ENCODE measurements at places on chromosomes 5 and 9. TPM values are rescaled to one million over a fixed set of nuclear protein-coding genes. Genes with fewer than 3 reads are reported as not detected.

GRCh38 chr5:6710551-6711318 lies 2.5 kb upstream of the TENT4A start:
- H3K4me1 ChIP-seq = peaks cover 15% of the 10 kb centered on the region
- H3K4me3 ChIP-seq = no peak overlapping the region
- DNase-seq = no peak
- H3K27ac ChIP-seq = no peak overlapping the region
- H3K36me3 ChIP-seq = no peaks in the 10 kb centered on the region

NME5 gene
- 1.9 TPM for total RNA-seq

HMMR gene
- total RNA-seq = 94.5 TPM

- H3K27ac ChIP-seq = no peak overlapping the region
- peak; percentile 51 for DNase-seq
- H3K36me3 ChIP-seq = no peaks in the 10 kb centered on the region
- no peaks in the 10 kb centered on the region for H3K27me3 ChIP-seq
- no peak overlapping the region for H3K4me3 ChIP-seq
- no peaks in the 10 kb centered on the region for H3K4me1 ChIP-seq
These were observed 204.4 kb upstream of the TRIM32 start for GRCh38 chr9:116482740-116483139.

DNA sequence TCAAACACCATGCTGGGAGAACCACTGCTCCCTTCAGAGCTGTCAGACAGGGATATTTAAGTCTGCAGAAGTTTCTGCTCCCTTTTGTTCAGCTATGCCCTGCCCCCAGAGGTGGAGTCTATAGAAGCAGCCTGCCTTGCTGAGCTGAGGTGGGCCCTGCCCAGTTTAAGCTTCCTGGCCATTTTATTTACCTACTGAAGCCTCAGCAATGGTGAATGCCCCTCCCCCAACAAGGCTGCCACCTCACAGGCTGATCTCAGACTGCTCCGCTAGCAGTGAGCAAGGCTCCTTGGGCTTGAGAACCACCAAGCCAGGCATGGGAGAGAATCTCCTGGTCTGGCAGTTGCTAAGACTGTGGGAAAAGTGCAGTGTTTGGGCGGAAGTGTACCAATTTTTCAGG lies 205.5 kb upstream of the PTGER4 start:
- H3K4me1 ChIP-seq = 0 out of 2 replicates have a peak, but pooled peaks cover 3% of the 10 kb centered on the region
- H3K36me3 ChIP-seq = no peaks in the 10 kb centered on the region
- no peak for DNase-seq
- no peak overlapping the region for H3K4me3 ChIP-seq

DNA sequence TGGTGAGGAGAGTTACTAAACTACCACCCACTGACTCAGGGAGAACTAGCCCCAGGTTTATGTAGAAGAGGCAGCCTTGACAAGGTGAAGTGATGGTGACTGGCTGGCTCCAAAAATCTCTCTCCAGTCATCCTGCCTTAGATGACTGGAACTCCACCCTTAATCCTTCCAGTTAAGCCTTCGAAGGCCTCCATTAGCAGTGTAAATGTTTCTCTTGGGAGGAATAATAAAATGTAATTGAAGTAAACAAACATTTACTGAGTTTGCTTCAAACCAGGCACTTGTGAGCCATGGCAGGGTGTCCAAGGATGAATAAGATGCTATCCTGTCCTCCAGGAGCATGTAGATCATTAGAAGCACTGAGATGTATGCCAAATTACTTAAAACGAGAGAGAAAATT lies 35.5 kb downstream of the ASTN2 start:
- no peak for DNase-seq
- H3K4me1 ChIP-seq = no peaks in the 10 kb centered on the region
- H3K36me3 ChIP-seq = no peaks in the 10 kb centered on the region
- H3K27ac ChIP-seq = no peak overlapping the region
- H3K27me3 ChIP-seq = peaks cover 5% of the 10 kb centered on the region
- no peak overlapping the region for H3K4me3 ChIP-seq

- H3K36me3 ChIP-seq = no peaks in the 10 kb centered on the region
- peaks cover 52% of the 10 kb centered on the region for H3K27me3 ChIP-seq
- no peak for DNase-seq
- no peak overlapping the region for H3K4me3 ChIP-seq
- H3K27ac ChIP-seq = no peak overlapping the region
These were observed 78.2 kb upstream of the RXRA start for GRCh38 chr9:134247918-134248631.
